ENCODE measurements at places on chromosomes 12 and 14.

GRCh38 chr14:81834308-81834707 is 300.7 kb upstream of the SEL1L start:
- DNase-seq, result no peak

- no peak for DNase-seq
These were observed 225.0 kb downstream of the GXYLT1 start for GRCh38 chr12:41919526-41920261.

GRCh38 chr12:24977060-24977459 is 28.2 kb upstream of the BCAT1 start:
- DNase-seq, result no peak

DNA sequence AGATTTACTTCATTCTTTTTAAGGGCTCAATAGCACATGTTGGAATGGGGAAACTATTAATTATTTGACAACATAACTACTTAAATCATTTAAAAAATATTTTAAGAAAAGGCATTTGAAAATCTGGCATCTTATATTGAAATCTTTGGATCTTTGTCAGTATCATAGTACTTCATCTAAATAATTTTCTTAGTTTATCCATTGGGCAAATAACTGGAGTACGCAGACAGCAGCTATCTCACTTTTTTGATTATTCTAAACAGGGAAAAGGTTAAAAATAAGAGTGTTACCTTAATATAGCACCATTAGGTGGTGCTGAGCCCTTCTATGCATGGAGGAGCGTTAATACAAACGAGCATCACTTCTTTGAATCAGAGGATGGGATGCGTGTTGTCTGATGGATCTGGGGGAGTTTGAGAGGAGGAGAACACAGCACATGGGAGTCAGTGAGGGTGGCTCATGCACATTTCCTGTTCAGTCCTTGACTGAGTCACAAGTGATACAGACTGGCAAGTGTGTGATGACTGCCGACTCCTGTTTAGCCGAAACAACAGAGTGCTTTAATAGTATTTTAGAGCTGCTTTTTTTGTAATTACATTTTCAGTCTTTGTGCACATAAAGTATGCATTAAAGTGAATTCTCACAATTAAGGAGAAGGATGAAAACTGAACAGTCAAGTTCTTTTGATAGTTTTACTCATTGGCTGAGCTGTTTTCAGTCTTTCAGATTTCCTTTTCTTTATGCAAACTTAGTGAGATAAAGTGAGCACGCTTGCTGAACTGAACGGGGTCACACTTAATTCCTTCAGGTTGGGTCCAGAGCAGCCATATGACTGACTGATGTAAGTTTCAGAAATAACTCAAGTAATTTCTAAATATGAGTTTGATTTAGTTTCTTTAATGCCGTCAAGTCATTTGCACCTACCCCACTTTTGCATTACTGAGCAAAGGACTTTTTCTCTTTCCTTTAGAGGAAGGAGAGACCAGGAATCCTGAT is 92.7 kb downstream of the DIP2B start:
- DNase-seq, result peak; percentile 78

DNA sequence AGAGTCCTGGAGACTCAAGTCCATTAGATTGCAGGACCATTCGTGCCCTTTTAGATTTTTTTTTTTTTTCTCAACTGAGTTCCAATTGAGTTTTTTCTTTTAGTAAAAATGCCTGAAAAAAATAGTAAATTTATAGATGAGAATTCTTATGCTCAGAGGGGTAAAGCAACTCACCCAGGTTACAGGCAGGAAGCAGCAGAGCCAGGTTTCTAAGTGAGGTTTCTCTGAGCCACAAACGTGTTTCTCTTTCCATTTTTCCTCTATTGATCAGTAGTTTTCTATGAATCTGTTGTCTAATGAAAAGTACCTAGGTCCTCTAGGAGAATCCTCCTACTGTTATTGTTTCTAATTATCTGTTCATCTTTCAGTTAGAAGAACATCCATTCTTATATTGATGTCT is 66.4 kb upstream of the C12orf71 start:
- DNase-seq, result no peak

- no peak for DNase-seq
These were observed 6.5 kb upstream of the CIPC start for GRCh38 chr14:77091518-77091917.

DNA sequence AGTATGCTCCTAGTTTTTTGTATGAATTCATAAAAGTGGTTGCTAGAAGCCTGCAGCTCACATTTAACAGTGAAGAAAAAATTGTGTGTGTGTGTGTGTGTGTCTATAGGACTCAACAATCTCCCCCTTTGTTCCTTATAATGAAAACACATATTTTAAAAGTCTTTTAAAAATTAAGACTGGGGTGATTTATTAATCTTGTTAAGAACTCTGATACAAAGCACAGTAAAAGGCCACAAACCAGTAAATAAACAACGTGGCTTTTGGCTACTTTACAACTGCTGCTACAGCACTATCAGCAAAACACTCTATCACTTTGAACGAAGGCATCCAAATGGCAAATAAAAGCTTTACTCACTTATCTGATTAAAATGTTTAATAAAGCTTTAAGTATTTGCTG is 594 bp upstream of the VCPKMT start:
- DNase-seq, result no peak

DNA sequence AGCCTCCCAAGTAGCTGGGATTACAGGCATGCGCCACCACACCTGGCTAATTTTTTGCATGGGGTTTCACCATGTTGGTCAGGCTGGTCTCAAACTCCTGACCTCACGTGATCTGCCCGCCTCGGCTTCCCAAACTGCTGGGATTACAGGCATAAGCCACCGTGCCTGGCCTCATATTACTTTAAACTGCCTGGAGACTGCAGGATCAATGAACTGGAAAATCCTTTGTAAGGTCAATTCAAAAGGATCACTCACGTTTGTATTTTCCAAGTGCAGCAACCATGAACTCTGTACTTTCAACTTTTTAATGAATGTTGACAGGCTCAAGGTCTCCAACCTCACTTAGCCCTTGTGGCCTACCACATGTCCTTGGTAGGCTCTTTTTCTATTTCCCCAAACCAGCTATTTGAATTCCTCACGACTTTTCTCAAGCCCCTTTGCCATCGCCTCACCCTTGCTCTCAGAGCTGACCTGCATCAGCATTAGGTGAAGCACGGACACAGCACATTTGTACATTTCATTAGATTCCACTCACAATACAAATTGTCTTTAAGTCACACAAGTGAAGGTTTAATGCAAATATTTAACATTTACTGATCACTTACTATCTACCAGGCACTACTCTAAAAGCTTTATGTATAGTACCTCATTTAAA is 42.2 kb upstream of the GCH1 start:
- no peak for DNase-seq

GRCh38 chr12:27905285-27906126 is 67.0 kb downstream of the PTHLH start:
- DNase-seq, result no peak

GRCh38 chr14:23916446-23916845 is 37.1 kb upstream of the DHRS4 start:
- no peak for DNase-seq
